ENCODE measurements at places on chromosomes 1 and 21.

DNA sequence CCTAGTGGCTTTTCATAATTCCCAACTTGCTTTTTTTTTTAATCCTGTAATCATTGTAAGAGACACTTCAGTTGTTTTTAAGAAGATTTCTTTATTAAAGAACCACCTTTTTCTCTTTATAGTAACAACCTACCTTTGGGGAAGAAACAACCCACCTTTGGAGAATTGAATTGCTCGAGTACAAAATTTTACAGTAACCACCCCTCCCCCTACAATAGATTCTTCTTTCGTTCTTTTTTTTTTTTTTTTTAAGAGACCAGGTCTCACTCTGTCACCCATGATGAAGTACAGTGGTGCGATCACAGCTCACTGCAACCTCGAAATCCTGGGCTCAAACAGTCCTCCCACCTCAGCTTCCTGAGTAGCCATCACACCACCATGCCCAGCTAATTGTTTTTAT, 2.1 kb upstream of the LRRC40 start:
- no peak for DNase-seq

- DNase-seq: no peak
These were observed 56.8 kb downstream of the SKI start for GRCh38 chr1:2284932-2285331.

DNA sequence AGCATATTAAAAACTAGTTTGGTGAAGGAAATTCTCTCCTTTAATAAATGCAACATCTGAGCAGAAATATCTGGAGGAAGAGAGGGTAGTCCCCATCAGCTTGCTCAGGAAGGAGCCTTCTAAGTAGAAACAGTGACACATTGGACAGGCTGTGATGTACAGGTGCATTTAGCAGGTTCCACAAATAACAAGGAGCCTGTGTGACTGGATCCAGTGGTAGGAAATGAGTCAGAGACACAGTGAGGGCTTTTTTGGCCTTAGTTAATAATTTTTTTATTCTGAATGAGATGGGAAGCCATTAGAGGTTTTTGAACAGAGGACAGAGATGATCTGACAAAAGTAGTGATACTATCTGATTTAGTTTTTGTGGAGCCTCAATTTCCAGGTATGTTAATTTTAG, 738.9 kb upstream of the PTBP2 start:
- DNase-seq: no peak

DNA sequence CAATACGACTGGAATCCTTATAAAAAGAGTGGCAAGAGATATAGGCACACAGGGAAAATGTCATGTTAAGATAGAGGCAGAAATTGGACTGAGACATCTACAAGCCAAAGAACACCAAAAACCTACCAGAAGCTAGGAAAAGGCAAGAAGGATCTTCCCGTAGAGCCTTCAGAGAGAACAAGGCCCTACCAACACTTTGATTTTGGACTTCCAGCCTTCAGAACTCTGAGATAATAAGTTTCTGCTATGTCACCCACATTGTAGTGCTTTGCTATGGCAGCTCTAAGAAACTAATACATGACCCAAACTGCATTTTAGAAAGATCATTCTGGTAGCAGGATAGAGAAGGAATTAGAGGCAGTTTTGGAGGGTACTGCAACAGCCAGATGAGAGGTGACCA, 24.1 kb upstream of the MUTYH start:
- no peak for DNase-seq

DNA sequence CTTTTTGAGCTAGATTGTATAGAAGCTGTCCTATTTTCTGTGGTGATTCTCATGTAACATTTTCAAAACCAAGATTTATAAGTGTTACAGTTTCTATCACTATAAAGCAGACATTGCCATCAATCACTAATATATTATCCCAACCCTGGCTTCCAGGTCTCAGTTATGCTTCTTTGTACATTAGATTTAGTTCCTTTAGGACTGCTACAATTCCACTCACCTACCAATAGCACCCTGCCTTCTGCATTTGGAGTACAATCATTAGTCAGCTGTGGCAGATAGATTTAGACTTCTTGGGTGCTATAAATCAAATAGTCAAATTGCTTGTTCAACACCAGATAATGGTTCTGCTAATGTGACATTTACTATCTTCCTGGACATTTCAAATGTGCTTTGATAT, 281.6 kb downstream of the BRINP3 start:
- DNase-seq: no peak

DNA sequence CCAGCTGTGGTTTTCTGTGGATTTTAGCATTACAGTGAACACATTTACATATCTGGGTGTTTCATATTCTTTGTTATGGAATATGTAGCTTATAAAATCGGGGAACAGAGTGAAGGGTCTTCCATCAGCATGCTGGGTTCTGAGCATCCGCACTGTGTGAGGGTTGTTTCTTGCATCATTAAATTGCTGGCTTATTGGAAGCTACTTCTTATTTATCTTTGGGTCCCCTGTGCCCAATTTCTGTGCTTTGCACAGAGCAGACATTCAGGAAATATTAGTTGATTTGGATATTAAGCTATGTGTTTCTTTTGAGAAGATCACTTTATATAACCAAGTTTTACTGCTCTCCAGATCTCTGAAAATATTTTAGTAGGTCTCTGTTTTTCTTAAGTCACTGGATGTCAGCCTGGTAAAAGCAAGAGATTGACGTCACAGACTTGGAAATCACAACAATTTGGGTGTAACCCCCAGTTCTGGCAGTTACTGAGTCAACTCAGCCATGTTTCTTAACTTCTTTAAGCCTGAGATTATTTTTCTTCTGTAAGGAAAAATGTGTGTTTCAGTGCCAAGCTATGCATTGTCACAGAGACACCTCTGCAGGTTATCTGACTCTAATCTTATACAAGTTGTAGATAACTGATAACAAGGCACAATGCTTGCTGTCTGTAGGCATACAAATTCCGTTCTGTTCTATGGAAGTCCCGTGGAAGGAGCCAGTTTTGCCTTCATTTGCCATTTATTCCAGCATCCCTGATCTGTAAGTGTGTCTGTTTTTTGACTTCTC, 258.3 kb upstream of the KAZN start:
- DNase-seq: no peak

- no peak for DNase-seq
These were observed 53.8 kb downstream of the KCNK1 start for GRCh38 chr1:233667741-233668140.

DNA sequence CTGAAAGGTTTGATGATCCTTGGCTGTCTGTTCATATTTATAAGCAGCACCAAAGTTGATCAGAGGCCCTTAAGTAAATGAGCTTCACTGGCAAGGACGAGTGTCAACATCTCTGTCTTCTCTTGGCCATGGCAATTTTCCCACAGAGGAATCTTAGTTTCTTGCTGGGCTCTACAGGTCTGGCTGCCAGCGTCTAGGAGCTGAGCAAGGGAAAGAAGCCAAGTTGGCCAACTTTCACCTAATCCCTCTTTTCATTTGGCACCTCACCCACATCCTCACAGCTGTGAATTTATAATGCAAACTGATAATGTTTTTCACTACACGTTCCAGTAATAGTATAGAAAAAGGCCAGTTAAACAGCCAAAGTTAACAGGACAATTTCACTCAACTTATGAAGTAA, 99.0 kb upstream of the LBR start:
- DNase-seq: no peak

- peak; percentile 73 for DNase-seq
These were observed 10.7 kb upstream of the GPR25 start for GRCh38 chr1:200861937-200862647.

GRCh38 chr21:36134803-36135390, at the start of gene CBR3:
TSS of gene CBR3 (plus strand) at chr21:36135079. CDS start at chr21:36135193, 114 bp downstream.
- no peak for DNase-seq

GRCh38 chr1:66617362-66618184, 83.6 kb downstream of the SGIP1 start:
- DNase-seq: no peak

GRCh38 chr1:232029315-232029714, 402.7 kb downstream of the DISC1 start:
- no peak for DNase-seq

GRCh38 chr1:110506541-110506940, 12.4 kb downstream of the KCNA10 start:
- DNase-seq: no peak

GRCh38 chr1:184422490-184423233, 35.8 kb downstream of the C1orf21 start:
- no peak for DNase-seq

- DNase-seq: peak; percentile 1
These were observed 926 bp upstream of the ATP1B1 start for GRCh38 chr1:169105434-169106094.

DNA sequence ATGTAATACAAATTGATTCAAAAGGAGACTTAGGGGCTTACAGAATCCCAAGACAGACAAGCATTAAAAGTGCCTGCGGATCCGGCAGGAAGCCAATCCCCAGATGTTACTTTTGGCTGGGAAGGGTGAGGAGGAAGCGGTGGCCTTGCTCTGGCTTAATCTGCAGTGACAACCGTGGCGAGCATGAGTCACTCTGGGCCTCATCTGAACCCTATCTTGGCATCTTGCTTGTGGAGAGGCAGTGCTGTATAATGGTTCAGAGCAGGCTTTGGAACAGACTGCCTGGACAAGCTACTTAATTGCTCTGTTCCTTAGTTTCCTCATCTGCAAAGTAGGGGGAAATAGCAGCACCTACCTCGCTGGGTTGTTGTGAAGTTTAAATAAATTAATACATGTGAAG, 74.1 kb downstream of the XCL2 start:
- DNase-seq: peak; percentile 92

DNA sequence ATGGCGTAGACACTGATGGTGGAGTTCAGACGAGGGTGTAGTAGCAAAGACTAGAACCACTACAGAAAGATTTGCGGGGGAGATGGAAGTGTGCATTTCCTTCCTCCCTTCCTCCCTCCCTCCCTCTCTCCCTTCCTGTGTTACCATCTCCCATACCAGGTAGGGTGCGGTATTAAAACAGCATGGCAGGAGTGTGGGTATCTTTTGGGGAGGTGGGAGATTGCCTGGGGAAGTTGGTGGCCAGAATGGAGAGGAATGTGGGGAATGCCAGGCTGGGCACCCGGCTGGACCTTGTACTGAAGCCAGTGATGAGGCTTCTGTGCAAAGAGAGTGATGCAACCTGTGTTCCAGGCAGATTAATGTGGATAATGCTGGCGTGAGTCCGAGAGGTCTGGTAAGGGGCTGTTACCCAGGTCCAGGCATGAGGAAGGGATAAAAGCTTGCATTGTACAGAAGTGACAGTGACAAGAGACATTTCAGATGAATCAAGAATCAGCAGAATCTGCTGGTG, 30.3 kb upstream of the PPP2R5A start:
- DNase-seq: no peak

DNA sequence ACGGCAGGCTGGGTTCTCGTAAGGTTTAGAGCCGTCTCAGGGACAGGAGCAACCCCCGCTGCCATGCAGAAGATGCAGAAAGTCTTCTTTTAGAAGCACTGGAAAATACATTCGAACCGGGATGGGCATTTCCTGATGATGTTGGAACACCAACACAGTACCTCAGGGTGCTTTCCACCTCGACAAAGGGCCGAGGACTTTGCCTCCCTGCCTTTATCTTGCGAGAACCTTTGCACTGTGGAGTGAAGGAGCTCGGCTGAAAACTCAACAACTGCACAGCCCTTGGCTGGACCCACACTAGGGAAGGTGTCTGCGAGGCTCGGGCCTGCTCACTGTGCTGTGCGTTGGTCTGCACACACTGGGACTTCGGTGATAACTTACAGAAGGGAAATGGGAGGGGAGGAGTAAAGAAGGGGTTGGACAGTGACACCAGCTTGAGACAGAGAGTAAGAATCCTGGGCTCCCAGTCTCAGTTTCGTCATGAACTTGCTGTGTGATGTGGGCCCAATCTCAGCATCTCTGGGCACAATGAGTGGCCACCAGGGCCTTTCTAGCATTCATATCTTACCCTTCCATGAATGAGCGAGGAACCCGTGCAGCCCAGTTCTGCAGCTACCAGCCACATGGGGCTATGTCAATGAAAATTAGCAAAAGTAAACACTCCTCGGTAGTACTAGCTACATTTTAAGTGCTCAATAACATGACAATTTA, 18.2 kb downstream of the RCAN1 start:
- DNase-seq: no peak

DNA sequence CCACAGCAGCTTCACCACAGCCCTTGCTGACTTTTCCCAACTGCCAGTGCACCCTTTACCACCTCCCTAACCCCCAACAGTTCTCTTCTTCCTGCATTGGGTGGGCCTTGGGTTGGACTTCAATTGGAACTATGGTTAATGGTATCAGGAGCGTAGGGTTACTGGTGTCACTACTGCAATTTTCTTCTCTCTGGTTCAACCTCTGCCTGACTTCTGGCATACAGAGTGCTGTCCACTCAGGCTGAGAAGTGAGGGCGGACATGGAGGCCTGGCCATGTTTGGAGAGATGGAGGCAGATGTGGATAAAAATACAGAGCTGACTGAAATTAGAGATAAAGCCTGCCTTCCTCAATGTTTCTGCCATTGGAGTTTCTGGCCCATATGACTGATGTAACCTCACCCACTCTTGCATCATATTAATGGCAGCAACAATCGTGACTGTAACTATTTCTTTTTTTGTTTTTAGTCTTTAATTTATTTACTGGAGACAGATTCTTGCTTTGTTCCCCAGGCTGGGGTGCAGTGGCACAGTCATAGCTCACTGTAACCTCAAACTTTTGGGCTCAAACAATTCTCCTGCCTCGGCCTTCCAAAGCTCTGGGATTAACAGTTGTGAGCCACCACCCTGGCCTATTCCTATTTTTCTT, 87.8 kb downstream of the NAV1 start:
- DNase-seq: no peak

DNA sequence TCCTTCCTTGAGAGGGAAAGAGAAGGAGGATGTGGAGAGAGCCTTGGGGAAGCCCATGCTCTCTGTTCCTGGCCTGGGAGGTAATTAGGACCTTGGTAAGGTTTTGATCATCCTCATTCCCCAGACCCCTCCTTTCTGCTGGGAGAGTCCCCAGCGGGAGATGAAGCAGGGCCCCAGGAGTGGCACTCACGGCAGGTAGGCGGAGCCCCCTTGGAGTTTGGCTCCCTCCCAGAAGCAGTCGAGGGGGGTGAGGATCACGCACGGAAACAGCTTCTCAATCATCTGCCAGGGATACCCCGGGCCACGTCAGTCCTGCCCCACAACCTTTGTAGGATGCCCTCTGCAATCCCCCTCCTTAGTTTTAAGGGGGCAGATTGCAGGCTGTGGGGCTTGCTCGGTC, 11.5 kb downstream of the PTCH2 start:
- DNase-seq: no peak

DNA sequence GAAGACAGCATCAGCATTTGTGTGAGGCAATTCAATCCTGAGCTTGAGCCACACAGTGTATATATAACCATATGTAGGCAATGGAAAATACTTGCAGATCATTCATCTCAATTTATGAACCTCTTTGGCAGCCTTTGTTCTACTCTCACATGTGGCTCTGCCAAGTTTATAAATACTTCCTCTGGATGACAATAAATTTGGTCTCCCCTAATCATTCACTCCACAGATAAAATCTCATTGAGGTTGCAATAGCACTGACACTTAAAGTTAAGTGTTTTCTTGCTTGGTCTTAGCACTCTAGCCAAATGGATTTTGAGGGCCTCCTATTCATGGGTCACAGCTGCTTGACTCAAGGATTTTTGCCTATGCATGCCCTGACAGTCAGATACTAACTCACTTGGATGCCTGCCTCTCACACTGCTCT, 136.6 kb upstream of the VANGL1 start:
- DNase-seq: no peak

- DNase-seq: no peak
These were observed 200.1 kb upstream of the DAB1 start for GRCh38 chr1:57623791-57624538.

- no peak for DNase-seq
These were observed 82.9 kb downstream of the FAM78B start for GRCh38 chr1:166083887-166084286.
